Right ventricle myocardium inferior (tissue), 1 donor: ENCODE measurements at places on chromosomes 2 and 18. TPM values are rescaled to one million over a fixed set of nuclear protein-coding genes. Genes with fewer than 3 reads are reported as not detected.

GRCh38 chr18:58455314-58456188 lies 173.3 kb downstream of the ALPK2 start:
- DNase-seq = no peak

DNA sequence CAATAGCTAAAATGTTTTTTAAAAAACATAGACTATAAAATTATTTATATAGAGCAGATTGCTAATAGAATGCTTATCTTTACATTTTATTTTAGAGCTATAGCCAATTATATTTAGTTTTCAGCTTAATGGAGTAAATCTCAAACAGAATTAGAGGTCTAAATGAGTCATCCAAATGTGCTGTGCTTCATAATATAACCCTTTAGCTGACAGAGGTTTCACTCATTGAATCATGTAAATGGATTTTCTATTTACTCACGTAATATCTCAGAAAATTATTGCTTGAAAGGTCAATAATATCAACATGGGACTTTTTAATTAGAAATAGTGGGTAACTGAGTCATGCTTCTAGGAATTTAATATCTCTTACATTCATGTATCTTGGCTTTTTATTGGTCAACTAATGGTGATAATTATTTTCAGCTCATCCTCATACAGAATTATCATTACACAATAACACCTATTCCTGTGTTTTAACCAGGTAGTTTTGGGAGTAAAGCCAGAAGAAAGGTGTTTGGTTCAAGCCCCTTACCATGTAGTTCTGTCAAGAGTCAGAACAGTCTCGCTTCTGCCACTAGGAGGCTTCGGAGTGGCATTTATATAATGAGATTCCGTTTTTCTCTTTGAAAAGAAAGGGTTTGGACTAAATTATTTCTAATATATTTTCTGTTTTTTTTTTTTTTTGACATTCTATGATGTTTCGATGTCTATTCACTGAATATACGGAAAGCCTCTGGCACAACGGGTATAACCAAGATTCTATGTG lies 217.6 kb downstream of the CDH7 start:
- no peak for DNase-seq

DNA sequence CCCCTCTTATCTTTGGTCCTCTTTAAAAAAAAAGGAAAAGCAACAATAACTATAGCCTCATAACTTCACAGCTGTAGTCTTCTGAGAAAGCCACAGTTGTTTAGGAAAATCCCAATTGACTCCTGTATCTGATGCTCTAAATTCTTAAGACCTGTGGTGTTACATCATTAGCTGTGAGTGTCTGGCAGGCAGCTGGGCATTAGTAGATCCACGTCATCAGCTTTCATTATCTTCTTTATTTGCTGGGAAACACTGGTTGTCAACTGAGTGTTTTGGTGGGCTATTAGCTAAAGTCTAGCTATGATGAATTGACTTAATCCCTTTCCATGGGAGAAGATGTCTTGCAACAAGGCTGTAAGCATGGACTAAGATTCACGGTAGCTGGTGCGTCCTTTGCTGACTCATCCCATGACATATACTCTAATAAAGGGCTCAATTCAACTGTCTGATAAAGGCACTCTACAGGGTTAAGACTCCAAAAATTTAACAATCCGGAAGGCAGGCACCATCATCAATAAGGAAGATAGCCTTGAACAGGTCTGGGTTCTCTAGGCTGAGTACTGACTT lies 517.2 kb downstream of the PLCL1 start:
- no peak for DNase-seq

- DNase-seq = no peak
Measured at GRCh38 chr2:29749843-29750242, 171.5 kb downstream of the ALK start.

- DNase-seq = no peak
Measured at GRCh38 chr18:5058768-5059695, 138.0 kb downstream of the AKAIN1 start.

- DNase-seq = no peak
Measured at GRCh38 chr2:45153121-45153520, 143.9 kb upstream of the SIX2 start.

- DNase-seq = no peak
Measured at GRCh38 chr2:214341646-214342045, 69.2 kb upstream of the VWC2L start.

DNA sequence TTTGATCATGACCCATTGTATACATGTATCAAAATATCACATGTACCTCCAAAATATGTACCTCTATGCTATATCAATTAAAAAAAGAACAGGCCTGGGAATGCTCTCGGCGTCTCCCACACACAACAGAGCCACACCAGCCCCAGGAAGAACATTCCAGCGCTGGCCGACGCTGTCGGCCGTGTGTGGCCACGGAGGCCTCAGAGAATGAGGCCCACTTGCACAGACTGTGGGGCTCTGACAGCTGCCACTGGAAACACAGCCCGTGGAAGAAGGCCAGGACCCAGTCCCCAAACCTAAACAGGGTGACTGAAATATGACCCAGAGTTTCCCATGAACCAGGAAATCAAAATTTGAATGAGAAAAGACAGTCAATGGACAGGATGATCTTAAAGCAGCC lies 69.7 kb downstream of the EIPR1 start:
- DNase-seq = no peak

GRCh38 chr2:62050456-62051045 lies 145.1 kb downstream of the COMMD1 start:
- no peak for DNase-seq

GRCh38 chr2:171419333-171419732 lies 14.5 kb downstream of the METTL8 start:
- DNase-seq = no peak

DNA sequence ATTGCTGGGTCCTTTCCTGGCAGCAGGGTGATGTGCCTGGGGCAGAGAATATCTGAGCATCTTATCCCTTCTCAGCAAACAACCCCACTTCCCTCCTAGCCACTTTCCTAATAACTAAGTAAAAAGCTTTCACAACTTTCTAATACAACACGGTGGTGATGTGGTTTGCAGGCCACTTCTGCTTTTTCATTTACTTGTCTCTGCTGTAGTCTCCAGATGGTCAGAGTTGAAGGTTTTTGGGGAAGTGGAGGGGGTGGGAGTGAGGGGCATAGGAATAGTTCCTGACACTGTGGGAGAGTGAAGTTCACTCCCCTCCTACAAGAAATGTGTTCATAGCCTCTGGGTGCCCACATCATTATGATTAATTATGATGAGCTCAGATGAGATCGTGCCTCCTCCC lies 11.6 kb downstream of the OXER1 start:
- DNase-seq = no peak

GRCh38 chr2:143160732-143161707 lies 31.8 kb downstream of the ARHGAP15 start:
- DNase-seq = no peak

DNA sequence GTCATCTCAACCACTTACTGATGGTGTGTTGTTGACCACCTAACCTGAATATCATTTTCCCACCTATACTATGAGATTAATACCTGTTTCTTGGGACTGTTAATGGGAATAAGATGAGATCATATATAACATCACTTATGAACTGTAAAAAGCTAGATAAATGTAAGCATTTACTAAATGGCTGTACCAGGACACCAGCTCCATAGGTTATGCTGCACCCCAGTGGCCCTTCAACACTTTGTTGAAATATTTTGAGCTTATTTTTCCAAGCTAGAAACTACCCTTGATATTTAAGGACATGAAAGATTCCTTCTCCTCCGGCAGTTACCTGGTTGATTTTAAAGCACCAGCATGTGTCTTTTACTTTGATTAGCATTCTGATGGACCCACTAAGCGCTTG lies 138.0 kb upstream of the CDCA7 start:
- DNase-seq = no peak

- no peak for DNase-seq
Measured at GRCh38 chr18:10682368-10682714, 156.5 kb downstream of the NAPG start.

DNA sequence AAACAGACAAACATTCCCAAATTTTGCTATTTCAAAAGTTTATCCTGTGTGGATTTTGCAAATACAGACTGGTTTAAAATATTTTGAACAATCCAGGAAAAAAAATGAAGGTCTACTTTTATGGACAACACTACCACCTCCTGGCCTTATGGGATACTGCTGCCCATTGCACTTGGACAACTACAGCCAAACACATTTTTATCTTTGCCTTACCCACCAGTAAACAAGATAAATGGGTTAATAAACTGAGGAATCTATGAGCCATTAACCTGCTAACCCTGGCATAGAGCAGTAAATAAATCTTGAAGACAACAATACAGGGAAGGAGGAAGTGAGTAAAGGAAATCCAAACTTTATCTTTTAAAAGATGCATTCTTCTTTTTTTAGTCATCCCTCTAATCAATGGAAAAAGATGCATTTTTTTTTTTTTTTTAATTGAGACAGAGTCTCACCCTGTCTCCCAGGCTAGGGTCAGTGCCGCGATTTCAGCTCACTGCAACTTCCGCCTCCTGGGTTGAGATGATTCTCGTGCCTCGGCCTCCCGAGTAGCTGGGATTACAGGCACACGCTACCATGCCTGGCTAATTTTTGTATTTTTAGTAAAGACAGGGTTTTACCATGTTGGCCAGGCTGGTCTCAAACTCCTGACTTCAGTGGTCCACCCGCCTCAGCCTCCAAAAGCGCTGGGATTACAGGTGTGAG lies 2.1 kb upstream of the SPIRE1 start:
- DNase-seq = no peak

GRCh38 chr18:2910751-2911425 lies 64.1 kb downstream of the EMILIN2 start:
- DNase-seq = no peak

GRCh38 chr2:8926356-8926755 lies 77.1 kb downstream of the MBOAT2 start:
- DNase-seq = no peak

DNA sequence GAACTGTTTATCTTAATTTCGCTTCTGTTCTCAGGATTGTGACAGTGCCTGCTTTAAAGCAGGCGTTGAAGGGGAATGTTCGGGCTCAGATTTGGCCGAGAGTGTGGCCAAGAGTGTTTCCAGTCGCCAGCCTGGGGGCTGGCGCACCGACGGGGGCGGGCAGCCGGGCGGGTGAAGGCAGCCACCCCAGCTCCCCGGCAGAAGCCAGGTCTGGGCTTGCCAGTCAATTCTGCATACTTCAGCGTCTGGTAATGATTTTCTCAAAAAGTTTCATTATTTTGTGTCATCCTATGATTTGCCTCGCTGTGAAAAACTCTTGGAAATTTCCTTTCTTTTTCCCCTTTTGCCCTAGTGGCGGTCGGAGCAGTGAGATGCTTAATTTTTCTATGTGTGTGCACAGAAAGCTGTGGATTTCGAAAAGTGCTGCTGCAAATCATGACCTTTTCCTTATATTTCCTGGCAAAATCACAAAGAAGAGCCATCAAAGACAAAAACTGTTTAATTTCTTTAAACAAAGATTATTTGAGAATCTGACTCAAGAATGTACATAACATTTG lies 856 bp downstream of the FAM228A start:
- DNase-seq = no peak

GRCh38 chr2:36675579-36676282 lies 20.8 kb upstream of the VIT start:
- no peak for DNase-seq

DNA sequence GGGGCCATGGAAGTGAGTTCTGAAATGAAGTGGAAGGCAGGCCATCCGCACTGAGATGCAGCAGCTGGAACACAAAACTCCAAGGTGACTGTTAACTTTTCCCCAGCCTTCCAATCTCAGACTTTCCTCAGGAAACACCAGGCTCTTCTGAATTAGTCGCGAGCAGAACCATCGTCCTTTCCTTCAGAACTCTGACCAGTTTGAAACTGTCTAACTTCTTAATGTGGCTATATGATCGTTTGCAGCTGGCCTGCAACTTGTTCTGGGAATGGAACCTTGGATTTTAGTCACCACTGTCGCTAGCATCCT lies 620 bp upstream of the RPL37A start:
- no peak for DNase-seq

- DNase-seq = no peak
Measured at GRCh38 chr2:37637190-37637860, 34.1 kb downstream of the CDC42EP3 start.

GRCh38 chr18:69763002-69763401 lies 184.7 kb downstream of the CD226 start:
- no peak for DNase-seq

GRCh38 chr2:43105586-43106558 lies 120.5 kb downstream of the ZFP36L2 start:
- DNase-seq = peak; percentile 86

GRCh38 chr2:202278036-202278760 lies 12.6 kb downstream of the NOP58 start:
- DNase-seq = no peak

GRCh38 chr2:231138699-231139098 lies 13.9 kb upstream of the HTR2B start:
- no peak for DNase-seq

DNA sequence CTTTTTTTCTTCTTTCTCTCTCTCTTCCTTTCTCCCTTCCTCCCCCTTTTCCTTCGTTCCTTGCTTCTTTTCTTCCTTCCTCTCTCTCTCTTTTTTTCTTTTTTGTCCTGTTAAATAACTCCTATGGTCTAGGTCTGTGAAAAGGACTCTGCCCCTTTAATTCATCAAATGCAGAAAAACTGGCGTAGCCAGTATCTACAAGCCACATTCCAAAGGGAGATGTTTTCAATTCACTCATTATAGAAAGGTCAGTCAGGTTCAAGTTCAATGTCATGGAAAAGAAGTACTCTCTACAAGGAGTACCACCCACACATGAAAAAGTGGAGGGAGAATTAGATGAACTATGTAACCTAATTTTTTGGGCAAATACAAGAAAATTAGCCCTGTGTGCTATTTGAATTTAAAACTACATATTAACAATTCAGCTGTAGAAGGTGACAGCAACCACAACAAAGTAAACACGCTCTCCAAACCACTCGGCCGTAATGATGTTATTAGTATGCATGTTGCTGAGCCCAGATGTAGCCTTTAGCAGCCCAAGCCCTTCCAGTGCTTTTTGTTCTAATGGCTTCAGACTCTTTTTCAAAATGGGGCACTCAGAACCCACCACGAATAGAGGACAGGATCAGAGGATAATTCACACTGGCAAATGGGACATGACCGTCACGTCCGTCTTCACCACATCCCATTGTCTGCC lies 735.4 kb upstream of the FANCL start:
- no peak for DNase-seq

GRCh38 chr2:36235882-36236281 lies 119.7 kb upstream of the CRIM1 start:
- no peak for DNase-seq

GRCh38 chr2:71995067-71995665 lies 152.5 kb downstream of the CYP26B1 start:
- no peak for DNase-seq

The FLACC1 gene
- 6.5 TPM for total RNA-seq

The TGFA gene
- 1.0 TPM for total RNA-seq

The ST6GAL2 gene
- total RNA-seq = 0.38 TPM

The ROCK1 gene
- total RNA-seq = 32.8 TPM

The ACMSD gene
- total RNA-seq = not detected

The GKN1 gene
- total RNA-seq = not detected

The SAG gene
- not detected for total RNA-seq

The NYAP2 gene
- not detected for total RNA-seq

The AQP12A gene
- not detected for total RNA-seq

The ALK gene
- total RNA-seq = 0.08 TPM

The NGEF gene
- 0.51 TPM for total RNA-seq

The TSGA10 gene
- 3.3 TPM for total RNA-seq
